ENCODE measurements at places on chromosomes 7 and 10.

- DNase-seq: no peak
Observed at GRCh38 chr10:90378524-90379076, 479.2 kb downstream of the HTR7 start.

GRCh38 chr10:128080641-128081040 is 45.6 kb downstream of the MKI67 start:
- DNase-seq: no peak

- DNase-seq: no peak
Observed at GRCh38 chr7:44461387-44461786, 29.1 kb downstream of the NUDCD3 start.

DNA sequence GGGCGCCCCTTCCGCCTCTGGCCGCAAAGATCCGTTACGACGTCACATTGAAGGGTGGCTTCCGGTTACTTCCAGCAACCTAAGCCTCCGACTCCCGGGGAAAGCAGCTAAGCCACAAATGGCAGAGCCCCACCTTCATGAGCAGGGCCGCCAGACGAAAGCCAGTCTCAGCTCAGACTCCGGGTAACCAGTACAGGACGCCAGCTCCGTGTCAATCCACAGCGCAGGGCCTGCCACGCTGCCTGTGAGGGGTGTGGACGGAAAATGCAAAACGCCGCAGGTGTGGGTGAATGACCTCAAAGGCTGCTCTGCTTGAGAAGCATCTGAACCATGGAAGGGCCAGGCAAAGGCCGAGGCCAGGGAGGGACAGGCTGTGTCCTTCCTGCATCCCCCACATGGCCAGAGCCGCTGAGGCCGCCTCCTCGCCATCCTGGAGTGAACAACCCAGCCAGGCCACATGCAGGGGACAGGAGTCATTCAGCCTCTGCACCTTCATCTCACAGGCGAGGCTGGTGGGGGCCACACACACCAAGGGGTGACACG is 53.5 kb upstream of the PPP2R2D start:
- DNase-seq: no peak

GRCh38 chr10:1050554-1050953 is 1.6 kb upstream of the IDI1 start:
- DNase-seq: no peak

GRCh38 chr10:33336582-33337325 is 2.3 kb upstream of the NRP1 start:
- DNase-seq: no peak

DNA sequence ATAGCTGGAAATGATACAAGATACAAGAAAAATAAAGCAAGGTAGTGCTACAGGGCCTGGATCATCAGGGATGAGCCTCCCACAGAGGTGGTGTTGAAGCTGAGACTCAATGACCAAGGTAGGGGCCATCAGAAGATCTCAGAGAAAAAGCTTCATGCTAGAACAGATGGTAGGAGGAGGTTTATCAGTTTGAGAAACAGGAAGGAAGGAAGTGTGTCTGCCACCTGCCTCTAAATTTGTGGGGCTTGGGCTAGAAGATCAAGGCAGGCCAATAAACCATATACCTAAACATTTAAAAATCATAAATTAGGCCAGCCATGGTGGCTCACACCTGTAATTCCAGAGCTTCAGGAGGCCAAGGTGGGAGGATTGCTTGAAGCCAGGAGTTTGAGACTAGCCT is 410.8 kb upstream of the PRKCQ start:
- DNase-seq: no peak

GRCh38 chr10:96918214-96919002 is 86.3 kb downstream of the LCOR start:
- DNase-seq: no peak

DNA sequence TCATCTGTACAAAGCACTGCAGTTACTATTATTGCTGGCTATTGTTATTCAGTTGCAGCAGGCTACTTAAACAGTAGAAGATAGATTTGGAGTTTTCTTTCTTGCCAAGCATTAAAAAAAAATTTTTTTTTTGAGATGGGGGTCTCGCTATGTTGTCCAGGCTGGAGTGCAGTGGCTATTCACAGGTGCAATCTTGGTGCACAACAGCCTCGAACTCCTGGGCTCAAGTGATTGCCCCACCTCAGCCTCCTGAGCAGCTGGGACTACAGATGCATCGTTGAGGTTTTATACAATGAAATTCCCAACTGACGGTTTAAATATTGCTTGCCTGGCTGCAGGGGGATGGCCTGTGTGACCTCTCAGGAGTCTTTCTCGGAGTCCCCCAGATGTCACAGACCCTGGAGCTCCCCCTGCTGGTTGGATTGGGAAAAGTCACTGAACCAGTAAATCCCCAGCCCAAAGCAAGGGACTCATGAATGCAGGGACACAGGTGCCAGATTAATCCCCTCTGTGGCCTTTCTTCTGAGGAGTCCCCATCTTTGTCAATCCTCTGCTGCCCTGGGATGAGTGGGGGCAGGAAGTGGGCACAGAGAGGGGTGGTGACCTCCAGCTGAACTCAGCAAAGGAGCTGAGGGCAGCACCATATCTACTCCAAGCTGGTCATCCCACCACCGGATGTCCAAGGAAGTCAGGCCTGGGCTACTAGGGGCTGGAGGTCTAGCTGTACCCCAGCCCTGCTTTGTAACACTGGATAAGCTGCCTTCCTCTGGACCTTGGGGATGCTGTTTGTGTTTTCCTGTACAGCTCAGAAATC is 149.6 kb downstream of the C10orf105 start:
- DNase-seq: peak; percentile 47

- peak; percentile 19 for DNase-seq
Observed at GRCh38 chr10:546971-547590, 142.4 kb downstream of the DIP2C start.

GRCh38 chr10:110356628-110357245 is 52.0 kb upstream of the SMNDC1 start:
- DNase-seq: no peak

DNA sequence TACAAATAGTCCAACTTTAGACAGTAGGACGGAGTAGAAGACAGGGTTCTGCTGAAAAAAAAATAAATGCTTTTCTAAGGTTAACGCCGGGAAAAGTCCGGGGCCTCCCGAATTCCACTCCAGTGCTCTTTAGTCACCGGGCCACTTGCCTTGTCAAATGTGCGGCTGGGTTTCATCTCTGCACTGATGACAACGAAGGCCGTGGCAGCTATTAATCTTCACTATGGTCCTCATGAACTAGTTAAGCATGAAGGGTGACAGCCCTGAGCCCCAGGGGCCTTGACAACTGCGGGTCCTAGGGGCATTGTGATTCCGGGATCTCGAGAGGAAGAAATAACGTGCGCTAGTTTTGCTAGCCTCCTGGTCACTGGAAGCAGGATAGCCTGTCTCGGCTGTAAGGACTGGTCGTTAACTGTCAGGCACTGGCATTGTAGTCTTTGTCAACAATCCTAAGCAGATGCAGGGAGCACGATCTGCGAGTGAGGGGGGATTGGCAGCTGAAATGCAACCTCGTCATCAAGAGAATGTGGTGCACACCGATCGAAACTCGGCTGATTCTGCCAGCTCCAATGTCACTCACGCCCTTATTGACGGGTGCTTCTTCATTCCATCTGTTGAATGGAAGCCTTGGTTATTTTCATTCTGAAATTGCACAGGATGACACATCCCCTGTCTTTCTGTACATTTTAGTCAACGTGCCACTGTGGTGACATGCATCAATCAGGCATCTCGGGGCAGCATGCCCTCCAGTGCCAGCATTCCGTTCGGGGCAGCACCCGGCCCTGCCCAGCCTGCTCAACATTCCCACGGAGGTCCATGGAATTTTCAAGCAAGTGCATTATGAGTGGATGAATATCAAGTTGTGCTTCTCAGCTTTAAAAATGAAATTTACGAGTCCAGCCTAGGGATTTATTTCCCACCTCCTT is 51.6 kb upstream of the MGMT start:
- no peak for DNase-seq

- DNase-seq: peak; percentile 50
Observed at GRCh38 chr7:20310963-20311742, 19.5 kb upstream of the ITGB8 start.

GRCh38 chr10:105243381-105243780 is 602.3 kb downstream of the SORCS3 start:
- no peak for DNase-seq

DNA sequence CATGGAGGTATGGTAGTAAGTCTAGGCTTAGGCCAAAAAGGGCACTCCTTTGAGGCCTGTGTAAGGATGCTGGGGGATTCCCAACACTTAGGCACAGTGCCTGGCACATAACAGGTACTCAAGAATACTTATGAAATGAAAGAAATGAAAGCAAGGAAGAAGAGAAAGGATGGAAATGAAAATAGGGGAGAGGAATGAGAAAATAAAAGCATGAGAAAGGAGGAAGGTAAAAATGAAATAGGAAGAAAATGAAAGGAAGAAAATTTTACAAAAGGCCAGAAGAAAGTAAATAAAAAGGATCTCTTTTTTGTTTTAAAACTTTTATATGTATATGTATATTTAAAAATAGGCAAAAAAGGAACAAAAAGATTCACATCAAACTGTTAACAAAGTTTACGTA is 146.3 kb downstream of the SKAP2 start:
- no peak for DNase-seq

DNA sequence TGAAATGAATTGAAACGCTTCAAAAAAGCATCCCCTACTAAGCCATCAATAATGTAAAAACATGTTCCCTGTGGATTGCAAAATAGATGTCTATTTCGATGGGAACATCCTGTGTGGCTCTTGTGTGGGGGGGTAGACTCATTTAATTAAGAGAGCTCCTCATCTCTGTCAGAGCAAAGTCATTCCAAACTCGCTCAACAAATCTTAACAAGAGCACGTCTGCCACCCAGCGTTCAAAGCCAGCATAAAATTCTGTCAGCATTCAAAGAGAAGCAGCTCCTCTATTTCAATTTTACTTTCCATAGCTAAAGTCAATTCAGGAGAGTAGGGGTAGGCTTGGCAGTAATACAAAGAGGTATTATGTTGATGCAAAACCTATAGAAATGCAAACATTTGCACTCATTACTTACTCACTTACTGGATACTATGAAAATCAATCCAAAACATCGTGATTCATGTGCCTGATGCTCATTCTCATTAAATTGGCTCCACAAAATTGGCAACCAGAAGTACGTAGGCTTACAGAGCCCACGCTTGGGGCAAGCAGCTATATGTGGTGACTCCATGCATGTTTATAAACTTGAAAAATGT is 114.9 kb downstream of the IPMK start:
- peak; percentile 3 for DNase-seq

DNA sequence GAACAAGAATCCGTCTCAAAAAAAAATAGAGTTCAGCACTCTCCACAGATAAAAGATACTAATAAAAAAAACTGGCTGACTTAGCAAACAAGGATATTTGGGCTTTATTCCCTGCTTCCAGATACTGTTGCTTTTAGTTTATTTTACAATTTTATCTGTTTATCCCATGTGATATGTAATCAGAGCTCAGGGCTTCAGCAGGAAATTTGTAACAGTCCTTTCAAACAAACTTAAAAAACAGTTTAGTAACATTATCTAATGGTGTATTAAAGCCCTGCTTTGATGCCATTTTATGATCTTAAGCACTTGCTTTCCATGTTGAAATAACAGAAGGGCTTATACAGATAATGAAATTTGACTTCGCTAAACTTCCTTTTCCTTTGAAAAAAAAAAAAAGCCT is 28.1 kb downstream of the DCLRE1A start:
- DNase-seq: no peak

- DNase-seq: peak; percentile 93
Observed at GRCh38 chr10:14074062-14074884, 256.5 kb downstream of the FRMD4A start.

DNA sequence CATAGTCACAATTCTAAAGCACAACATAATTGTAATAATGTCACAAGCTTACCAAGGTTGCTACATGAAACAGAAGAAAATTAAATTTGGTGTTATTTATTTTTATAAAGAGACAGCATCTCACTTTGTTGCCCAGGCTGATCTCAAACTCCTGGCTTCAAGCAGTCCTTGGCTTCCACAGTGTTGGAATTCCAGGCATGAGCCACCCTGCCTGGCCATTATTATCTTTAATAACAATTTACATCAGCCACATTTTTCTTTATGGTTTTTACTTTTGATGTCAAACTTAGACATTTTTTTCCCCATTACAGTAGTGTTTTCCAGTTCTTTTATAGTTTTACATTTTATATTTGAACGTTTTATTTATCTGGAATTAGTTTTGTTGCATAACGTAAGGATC is 46.7 kb downstream of the BMPR1A start:
- no peak for DNase-seq

DNA sequence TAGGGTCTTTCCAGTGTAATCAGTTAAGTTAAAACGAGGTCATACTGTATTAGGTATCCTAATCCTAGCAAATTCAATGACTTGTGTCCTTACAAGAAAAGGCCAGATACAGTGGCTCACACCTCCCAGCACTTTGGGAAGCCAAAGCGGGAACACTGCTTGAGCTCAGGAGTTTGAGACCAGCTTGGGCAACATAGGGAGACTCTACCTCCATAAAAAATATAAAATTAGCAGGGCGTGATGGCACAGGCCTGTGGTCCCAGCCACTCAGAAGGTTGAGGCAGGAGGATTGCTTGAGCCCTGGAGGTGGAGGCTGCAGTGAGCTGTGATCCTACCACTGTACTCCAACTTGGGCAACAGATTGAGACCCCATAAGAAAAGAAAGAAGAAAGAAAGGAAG is 61.1 kb downstream of the CXCL12 start:
- no peak for DNase-seq

GRCh38 chr10:8037941-8038894 is 16.3 kb upstream of the GATA3 start:
- DNase-seq: no peak

DNA sequence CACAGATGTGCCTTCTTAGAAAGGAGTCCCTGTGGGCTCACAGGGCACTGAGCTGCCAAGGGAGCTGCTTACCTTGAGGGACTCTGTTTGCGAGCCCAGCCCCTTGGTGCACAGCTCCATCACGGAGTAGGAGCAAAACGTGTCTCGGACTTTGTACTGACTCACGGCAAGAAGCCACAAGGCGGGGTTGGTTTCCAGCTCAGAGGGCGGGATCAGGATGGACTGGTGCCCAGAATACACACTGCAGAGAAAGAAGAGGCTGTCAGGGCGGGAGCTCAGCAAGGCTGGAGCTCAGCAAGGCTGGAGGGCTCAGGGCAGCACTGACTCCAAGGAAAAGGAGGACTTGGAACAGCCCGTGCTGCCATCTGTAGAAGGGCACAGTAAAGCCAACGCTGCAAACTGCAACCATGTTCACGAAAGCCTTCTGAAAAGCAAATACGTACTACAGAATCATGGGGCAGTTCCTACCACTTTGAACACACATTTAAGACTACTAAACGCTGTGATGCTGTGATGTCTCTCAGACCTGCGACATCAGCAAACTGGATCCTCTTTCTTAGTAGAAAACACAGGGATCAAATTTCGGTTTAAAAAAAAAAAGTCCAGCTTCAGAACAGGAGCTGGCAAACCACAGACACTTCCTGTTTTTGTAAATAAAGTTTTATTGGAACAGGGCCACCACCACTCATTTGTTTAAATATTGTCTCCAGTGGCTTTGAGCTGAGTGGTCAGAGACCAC is 194.3 kb downstream of the ZMYND11 start:
- DNase-seq: peak; percentile 32

GRCh38 chr7:141477865-141478264 is 73.3 kb upstream of the AGK start:
- DNase-seq: no peak

Data from NCI-H345 (cell line).